HTR-8/SVneo (cell line): ENCODE measurements at places on chromosomes 2 and 18.

- no peak for DNase-seq
Observed at GRCh38 chr2:119550856-119551255, 6.6 kb downstream of the CFAP221 start.

DNA sequence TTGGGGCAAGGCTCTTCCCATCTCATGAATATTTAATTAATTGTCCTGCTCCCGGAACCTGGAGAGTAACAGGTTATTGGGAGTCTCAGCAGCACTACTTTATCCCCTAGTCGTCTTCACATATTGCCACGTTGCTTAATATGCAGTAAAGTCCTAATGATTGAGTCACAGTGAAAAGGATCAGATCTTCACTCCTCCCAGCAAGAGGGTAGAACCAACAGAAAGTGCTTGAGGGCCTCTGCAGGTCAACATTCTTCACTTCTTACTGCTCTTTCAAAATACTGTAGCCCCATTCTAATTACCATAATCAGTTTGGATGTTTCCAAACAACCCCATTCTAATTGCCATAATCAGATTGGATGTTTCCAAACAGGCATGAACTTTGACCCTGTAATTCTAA lies 801.0 kb downstream of the LRRTM4 start:
- DNase-seq = no peak

- no peak for DNase-seq
Observed at GRCh38 chr2:190626641-190627210, 22.2 kb upstream of the NAB1 start.

DNA sequence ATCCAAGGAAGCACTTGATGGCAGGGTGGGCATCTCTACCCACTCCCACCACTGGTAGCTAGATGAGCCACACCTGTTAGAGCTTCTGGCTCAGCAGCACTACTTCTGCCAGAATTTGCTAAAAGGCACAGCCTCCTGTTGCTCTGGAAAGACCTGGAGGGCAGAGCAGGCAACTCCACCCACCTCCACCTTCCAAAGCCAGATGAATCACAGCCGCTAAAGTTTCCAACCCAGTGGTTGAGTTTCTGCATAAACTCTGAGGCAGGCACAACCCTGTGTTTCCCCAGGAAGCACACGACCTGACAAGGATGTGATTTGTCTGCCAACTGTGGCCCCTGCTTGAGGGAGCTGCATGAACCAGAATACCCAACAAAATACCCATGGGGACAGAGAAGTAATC lies 111.6 kb upstream of the GCFC2 start:
- DNase-seq = no peak

DNA sequence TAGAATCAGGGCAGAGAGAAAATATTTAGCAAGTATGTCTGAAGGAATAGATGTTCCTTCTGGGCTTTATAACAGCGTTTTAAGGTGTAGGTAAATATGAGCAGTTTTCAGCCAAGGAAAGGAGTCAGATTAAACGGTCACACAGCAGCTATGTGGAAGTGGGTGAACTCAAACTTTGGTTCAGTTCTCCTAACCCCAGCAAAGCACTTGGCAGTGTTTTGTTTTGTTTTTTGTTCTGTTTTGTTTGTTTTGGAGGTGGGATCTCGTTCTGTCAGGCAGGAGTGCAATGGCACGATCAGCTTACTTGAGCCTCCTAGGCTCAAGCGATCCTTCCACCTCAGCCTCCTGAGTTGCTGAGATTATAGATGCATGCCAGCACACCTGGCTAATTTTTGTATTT lies 24.6 kb downstream of the TANC1 start:
- no peak for DNase-seq

DNA sequence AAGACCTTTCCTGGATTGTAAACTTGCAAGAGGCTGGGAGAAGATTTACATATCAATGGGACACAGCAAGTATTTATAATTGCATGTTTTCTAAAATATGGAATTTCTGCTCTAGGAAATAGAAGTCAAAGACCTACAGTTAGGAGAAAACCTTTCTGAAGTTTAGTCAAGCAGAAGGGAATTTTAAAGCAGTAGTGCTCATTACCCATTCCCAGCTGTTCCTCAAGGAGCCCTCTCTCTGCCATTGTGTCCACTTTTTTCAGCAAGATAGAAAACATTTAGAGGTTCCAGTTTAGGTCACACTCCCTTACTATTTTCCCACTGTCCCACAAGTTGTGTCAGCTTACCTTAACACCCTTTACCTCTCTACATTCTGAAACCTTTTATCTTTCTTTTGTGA lies 584.0 kb upstream of the CHAC2 start:
- no peak for DNase-seq

DNA sequence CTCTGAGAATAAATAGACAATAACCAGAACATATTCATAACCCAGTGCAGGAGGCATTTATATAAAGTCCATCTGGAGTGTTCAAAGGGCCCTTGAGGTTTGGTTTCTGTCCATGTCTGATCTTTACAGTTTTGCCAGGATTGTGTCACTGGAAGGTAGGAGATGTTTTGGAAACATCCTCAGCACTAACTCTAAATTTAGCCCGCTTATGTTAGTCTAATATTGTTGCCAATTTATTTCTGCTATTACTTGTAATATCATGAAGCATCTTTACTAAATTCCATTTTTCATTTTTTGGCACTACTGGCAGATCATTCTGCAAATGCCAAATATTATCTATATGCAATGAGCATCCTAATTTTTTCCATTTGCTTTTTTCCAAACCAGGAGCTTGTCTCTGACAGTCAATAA lies 22.4 kb upstream of the REV1 start:
- DNase-seq = no peak

- DNase-seq = no peak
Observed at GRCh38 chr2:30441023-30441422, 6.0 kb upstream of the LCLAT1 start.

DNA sequence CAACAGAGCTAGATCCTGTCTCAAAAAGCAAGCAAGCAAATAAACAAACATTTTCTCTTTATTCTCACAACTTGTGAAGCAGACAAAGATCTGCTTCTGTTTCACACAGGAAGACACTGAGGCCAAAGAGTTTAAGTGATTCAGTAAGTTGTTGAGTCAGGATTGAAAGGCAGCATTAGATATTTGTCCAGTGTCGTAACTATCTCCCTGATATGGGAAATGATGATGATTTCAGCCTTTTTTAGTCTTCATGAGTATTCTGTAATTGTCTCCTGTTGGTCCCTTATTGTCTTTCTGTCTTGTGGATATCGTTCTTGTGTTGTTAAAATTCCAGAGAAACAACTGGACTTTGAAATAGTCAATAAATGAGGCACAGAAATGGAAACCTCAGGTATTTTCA lies 59.6 kb downstream of the GATA6 start:
- DNase-seq = no peak

DNA sequence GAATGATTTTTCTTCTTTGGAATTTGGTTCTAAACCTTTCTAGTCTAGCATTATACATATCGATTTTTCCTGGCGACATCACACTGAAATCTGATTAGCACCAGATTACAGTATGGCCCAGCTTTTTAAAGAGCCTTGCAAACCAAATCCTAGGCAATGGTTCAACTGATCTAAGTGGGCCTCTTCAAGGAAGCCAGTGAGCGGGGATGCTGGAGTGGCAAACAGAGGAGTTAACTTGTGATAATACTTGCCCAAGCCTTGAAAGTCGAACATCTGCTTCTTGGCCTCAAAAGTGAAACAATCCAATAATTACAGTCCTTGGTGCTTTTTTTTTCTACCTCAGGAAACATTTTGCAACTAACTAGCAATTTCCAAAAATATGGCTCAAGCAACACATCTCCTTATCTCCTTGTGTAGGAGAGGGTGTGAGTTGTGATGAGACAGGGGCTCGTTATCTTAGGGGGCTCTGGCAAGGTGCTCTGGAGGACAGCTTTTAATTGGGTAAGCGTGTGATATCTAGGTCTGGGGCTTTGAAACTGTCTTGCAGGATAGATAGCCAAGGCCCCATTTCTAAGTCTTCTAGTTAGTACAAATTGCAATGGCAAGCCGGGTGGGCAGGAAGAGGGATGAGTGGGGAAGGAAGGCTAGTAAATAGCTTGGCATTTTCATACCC lies 240.2 kb upstream of the CCDC68 start:
- no peak for DNase-seq

DNA sequence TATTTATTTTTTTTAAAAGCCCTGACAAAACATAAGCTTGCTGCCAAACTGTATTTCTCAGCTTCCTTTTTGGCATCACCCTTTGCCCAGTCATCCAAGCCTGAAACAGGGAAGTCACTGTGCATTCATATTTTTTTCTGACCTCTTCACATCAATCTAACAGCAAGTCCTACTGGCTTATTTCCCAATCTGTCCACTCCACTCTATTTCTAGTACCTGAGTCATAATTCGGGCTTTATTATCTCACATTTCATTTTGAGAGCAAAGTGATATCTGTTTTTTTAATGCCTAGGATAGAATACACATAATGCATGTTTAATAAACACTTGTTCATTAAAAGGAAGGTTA lies 5.1 kb downstream of the HNMT start:
- peak; percentile 51 for DNase-seq

- DNase-seq = no peak
Observed at GRCh38 chr2:102983786-102984185, 222.0 kb downstream of the TMEM182 start.

DNA sequence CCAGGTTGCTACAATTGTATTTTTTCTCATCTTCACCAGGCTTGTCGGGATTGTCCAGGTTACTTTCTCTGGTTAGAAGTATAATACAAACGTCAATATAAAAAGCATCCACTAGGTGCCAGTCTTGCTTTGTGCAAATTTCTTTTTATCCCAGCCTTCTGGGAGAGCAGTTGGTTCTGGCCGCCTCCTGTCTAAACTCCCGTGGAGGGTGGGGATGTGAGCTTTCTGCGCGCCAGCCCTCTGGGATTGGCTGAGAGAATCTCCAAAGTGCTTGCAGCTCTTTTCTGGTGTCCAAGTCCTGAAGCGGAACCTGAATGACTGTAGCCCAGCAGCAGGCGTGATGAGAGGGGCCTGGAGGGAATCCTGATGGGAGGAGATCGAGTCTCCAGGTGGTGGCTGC lies 22.4 kb upstream of the TOGARAM2 start:
- DNase-seq = peak; percentile 86

DNA sequence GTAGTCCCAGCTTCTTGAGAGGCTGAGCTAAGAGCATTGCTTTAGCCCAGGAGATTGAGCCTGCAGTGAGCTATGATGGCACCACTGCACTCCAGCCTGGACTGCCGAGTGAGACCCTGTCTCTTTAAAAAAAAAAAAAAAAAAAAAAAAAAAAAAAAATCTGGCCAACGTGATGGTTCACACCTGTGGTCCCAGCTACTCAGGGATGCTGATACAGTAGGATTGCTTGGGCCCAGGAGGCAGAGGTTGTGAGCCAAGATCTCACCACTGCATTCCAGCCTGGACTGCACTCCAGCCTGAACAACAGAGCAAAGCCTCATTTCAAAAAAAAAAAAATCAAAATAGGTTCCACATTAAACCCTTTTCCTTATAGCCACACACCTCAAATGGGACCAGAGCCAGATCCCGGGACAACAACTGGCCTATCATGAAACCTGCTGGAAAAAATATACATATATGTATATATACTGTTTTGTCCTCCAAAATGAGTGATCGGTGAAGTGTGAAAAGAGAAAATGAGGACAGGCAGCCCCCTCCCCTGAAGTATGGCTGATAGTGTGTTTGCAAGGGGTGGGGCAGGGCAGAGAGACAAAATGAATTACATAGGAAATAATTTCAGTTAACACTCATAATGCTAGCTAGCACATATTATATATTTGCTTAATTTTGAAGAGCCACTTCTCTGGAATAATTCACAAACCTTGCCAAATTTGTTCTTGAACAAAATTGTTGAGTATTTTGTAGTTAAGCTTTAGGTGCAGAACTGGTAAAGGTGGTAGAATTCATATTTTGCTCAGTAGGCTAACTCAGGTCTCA lies 22.9 kb downstream of the MAPRE2 start:
- no peak for DNase-seq

DNA sequence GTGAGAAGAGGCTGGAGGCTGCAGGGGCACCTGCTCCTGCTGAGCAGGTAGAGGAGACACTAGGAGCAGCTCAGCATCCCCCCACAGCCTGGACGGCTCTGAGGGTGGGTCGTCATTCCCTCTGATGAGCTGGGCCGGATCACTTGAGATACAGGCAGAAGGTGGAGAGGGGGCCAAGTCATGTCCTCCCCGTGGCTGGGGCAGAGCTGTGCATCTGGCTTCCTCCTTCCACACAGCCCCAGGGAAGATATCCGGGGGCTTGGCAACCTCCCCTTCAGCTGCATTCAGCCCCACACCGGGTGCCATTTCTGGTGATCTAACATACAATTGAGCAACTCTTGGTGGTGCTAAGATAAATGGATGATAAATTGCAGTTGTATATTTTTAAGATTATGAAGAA lies 236.9 kb downstream of the LDLRAD4 start:
- DNase-seq = no peak

- DNase-seq = no peak
Observed at GRCh38 chr2:96804986-96805385, 11.1 kb upstream of the CNNM3 start.

GRCh38 chr2:5387406-5387805 lies 304.8 kb upstream of the SOX11 start:
- DNase-seq = no peak

- no peak for DNase-seq
Observed at GRCh38 chr18:77062518-77063003, 70.0 kb downstream of the MBP start.

DNA sequence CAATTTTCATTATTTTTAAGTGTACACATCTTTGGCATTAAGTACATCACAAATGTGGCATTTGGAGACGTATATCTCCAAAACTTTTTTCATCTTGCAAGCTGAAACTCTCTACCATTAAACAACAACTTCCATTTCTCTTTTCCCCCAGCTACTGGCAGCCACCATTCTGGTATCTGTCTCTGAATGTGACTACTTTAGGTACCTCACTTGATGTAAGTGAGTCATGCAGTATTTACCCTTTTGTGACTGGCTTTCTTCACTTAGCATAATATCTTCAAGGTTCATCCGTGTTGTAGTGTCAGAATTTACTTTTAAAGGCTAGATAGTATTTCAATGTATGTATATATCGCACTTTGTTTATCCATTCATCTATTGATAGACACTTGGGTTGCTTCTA lies 17.0 kb downstream of the BABAM2 start:
- no peak for DNase-seq

- peak; percentile 9 for DNase-seq
Observed at GRCh38 chr2:177692783-177693269, 300.3 kb downstream of the AGPS start.

DNA sequence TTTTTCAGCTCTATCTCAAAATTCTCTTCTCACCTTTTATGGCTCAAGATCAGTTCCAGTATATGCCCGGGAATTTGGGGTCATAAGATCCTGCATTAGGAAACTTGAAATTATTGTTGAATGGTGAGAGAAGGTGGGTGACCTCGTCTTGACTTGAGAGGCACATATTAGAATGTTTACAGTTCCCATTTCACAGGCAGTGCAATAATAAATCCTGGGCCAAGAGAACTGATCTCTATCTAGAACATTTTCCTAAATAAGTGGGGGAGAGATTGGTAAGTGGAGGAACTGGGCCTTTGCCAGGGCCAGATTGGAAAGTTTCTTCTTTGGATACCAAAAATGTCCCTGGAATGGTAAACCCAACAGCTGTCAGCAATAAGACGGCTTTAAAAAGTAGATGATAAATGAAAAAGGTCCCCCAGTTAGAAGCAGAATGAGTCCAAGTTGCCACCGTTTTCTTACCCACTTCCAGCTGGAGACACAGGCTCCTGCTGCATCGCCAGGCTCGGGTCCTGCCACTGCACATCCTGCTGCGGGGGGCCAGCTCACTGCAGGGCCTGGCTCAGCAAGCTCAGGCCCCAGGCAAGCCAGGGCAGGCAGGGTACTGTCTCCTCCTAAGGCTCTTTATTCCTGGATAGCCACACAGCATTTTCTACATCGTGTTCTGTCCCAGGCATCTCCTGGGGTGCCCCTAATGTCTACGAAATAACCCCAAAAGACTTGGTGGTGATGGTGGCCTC lies 126.4 kb upstream of the EPAS1 start:
- DNase-seq = no peak
